ENCODE measurements at places on chromosomes 7 and 10.
A peak's percentile ranks its signal among the peaks of the same experiment; 100 is the strongest.

DNA sequence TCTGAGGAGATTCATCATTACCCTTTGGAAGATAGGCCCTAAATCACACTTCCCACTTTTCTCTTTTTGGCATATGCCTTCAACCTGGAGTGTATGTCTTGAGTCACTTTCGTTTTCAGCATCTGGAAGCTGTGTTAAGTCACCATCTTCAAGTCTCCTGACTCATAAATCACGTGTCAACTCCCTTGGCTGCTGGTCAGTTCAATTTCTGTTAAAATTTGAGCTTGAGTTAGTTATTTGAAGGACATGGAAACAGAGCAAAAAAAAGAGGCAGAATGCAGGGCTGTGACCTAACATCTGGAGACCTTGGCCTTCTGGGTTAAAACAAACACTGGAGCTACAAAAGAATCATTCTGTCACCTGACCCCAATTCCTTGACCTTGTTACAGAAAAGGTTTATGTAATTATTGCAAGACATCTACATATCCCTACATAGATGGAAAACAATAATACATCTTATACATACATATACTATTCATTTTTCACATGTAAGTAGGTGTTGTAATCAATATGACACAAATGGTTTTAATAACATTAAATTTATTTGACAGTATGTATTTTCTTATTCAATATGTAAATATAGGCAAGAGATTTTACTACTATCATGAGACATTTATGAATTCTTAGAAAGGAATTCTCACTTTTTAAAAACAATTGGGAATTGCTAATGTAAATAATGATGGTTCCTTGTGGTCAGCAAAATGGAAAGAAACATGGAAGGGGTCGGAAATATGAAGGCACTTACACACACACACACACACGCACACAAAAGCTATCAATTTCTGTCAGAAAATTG lies 169.7 kb upstream of the PHYHIPL start:
- DNase-seq, result no peak

GRCh38 chr7:66143876-66144332 lies 29.3 kb downstream of the CRCP start:
- no peak for DNase-seq

GRCh38 chr10:104640339-104641186 lies 527 bp upstream of the SORCS3 start:
- DNase-seq, result no peak

GRCh38 chr10:4767033-4767814 lies 58.8 kb upstream of the AKR1E2 start:
- peak; percentile 70 for DNase-seq

GRCh38 chr7:152459724-152460251 lies 24.0 kb upstream of the KMT2C start:
- peak; percentile 18 for DNase-seq

- no peak for DNase-seq
Measured at GRCh38 chr10:121838931-121839330, 88.9 kb downstream of the ATE1 start.

DNA sequence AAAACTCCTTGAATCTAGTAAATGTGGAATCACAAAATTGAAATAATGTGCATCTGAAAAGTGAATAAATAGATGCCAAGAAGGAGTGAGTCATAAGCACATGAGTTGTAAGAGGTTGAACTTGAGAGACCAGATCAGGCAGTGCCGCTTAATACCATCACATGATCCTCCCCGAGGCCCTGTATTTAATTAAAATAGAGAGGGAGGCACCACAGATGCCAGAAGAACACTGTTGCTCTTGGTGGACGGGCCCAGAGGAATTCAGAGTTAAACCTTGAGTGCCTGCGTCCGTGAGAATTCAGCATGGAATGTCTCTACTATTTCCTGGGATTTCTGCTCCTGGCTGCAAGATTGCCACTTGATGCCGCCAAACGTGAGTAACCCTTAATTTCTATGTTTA lies at the start of gene GPNMB:
Gene GPNMB (plus strand): TSS at position 221 of the 400 bp plus-strand sequence. CDS start 83 bp downstream, at position 304.
- peak; percentile 63 for DNase-seq

DNA sequence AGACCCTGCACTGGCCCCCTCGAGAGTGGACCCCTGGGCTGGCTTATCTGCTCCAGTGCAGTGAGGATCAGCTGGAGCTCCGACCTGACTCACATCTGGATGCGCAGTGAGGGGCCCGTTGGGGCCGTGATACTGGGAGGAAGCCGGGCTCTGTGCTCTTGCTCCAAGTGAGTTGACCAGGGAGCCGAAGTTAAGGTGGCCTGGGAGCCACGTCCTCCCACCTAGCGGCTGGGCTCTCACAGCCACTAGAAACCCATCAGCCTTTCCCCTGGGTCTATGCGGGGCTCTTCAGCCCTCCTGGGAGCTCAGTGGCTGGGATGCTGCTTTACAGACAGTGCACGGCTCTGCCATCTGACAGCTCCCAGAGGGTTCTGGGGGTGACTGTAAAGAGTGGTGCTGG lies 9.1 kb downstream of the ALKBH4 start:
- no peak for DNase-seq

DNA sequence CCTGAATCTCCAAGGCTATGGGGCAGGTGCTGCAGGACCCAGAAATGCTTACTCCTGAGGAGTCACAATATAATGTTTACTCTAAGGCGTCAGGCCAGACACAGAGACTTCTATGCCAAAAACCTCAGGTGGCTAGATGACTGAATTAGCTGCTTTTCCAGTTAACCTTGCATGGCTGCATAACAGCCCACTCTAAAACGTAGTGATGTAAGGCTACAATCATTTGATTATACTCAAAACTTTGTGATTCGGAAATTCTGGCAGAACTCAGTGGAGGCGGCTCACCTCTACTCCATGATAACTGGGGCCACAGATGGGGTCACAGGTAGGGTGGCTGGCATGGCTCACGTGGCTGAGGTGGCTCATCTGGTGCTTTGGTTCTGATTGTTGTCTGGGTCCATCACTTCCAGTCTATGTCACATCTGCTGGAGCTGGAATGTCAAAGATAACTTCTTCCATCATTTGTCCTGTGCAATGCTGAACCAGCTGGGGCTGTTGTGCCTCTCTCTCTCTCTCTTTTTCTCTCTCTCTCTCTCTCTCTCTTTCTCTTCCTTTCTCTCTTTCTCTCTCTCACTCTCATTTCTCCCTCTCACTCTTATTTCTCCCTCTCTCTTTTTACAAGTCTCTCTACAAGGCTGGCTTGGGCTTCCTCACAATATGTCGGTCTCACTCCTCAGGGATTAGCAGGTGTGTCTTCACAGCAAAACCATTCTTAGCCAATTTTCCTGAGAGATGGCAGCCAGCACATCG lies 11.8 kb downstream of the TMEM72 start:
- peak; percentile 35 for DNase-seq

DNA sequence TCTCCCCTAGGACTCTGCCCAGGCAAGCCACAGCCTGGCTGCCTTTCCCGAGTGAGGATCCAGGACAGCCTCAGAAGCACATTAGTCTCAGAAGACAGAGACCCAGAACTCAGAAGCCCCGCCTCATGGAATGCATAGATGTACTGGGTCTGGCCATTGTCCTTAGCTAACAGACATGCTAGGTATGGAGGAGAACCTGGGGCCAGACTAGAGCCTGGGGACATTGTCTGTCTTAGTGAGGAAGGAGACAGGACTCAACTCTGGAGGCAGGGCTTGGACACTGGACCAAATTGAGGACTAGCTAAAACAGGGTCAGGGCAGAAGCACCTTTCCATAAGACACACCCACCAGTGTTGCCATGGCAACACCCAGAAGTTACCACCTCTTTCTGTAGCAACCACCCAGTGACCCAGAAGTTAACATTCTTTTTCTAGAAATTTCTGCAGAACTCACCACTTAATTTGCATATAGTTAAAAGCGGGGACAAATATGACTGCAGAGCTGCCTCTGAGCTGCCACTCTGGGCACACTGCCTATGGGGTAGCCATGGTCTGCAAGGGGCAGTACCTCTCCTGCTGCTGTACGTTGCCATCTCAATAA lies 27.5 kb downstream of the TLX1 start:
- no peak for DNase-seq

DNA sequence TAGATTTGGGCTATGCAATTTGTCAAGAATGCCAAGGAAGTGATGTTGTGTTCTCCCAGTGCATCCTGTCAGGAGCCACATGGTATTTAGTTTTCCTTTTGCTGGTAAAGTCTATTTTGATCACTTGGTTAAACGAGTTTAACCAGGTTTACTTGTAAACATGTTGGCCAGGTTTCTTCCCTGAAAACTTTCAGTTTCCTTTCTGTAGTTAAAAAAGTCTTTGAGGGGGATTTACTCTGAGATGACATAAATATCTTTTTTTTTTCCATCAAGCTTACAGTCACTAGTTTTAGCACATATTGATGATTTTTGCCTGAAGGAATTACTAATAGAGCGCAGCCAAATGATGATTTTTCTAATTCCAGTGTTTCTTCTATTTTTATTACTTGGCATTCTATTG lies 320.5 kb downstream of the PHF14 start:
- DNase-seq, result no peak

DNA sequence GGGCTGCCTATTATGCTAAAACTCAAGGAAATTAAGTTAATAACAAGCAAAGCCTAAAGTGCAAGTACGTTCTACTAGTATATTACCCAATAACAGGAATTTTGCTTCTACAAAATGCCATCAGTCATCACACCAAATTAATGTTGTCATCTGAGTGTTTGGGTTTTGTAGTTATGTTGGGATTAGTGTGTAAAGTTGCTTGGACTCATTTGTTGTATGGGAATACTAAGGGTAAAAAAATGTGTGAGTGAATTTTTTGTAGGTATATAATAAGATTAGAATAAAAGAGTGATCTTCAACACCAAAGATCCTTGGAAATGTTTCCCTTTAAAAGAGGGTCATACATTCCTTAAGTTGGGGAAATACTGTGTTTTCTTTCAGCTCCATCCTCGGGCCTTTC lies 38.6 kb downstream of the NRP1 start:
- no peak for DNase-seq

DNA sequence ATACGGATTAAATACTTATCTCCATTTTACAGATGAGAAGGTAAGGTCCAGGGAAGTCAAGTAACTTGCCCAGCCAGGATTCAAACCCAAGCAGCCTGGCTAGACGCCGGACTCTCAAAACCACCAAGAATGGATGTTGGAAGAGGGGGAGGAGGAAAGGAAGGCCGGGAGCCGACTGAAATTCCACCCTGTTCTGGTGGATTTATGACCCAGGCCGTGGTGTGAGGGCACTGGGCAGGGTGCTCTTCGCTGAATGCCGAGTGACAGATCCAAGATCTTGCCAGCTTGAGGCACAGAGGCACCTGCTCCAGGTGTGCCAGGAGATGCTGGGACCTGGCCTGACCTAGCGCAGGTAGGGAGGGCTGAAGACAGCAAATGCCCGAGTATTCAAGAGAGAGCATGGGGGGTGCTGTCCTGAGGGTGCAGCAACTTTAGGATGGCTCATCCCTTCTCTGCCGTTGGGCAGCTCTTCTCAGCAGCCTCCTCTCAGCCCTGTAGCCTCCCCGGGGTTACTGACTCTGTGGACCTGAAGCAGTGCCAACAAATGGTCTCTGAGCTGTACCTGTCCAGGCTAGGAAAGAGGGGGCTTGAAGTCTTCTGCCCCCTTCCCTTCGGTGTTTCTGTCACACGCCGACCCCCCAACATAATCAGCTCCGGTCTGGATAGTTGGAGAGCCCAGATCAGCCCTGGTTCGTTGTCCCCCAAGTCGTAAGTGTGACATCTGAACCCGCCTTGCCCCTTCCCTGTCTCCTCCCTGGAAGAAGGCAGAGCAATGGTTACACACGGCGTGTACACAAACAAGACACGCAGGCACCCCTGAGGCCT lies 713 bp downstream of the LOXL4 start:
- no peak for DNase-seq
